ENCODE measurements at places on chromosomes 11 and 22.

- DNase-seq = no peak
Observed at GRCh38 chr11:76661306-76661751, 9.2 kb downstream of the LRRC32 start.

- no peak for DNase-seq
Observed at GRCh38 chr11:47928426-47928825, 51.9 kb upstream of the PTPRJ start.

GRCh38 chr11:75667255-75667830 is 1.5 kb downstream of the MAP6 start:
- DNase-seq = no peak

GRCh38 chr22:44442186-44442815 is 55.7 kb downstream of the RTL6 start:
- DNase-seq = no peak

GRCh38 chr11:115939104-115939730 is 435.0 kb upstream of the CADM1 start:
- no peak for DNase-seq

DNA sequence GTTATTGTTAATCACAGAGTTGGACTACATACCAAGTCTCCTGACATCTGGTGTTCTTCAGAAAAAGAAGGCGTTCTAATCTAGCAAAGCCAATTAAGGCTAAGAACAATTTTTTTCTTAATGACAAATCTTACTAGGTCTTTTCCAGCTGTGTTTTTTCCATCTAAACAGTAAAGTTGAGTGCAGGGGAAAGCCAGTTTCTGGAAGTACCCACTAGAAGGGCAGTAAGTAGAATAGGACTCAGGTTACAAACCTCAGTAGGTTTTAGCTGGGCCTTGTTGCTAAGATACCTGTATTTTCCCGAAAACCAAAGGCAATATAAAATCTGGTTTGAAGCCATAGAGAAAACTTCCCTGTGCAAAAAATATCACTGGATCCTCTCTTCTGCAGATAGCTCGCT is 351.9 kb downstream of the ETS1 start:
- no peak for DNase-seq

DNA sequence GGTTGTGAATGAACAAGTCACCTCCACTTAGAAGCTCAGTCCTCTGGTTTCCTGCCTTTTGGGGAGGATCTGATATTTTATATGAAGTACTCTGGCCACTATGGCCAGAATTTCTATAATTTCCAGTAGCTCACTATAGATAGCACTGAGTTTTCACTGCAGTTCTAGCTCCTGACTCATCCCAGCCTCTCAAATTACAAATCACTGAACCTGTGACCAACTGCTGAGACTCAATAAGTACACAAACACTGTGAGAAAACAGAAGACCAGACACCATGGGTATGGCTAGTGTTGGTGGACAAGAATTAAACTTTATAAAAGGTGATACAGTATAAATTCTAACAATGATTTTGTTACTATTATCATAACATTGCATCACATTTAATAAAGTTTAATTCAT is 47.1 kb upstream of the UCP3 start:
- DNase-seq = no peak

DNA sequence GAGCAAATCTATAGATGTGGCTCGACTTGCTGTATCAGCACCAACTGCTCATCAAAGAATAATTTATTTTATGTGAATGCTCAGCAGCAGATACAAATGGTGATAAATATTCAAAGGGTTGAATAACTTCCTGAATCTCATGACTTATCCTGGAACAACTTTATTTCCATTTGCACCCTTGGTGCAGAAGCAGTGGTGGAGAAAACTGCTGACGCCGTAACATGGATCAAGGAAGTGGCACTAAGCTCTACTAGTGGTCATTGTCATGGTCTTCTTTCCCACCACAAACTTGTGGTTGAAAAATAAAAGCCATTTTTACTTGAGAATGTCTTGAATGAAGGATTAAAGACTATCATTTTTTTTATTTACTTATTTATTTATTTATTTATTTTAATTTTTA is 14.6 kb downstream of the MARK2 start:
- DNase-seq = no peak

- DNase-seq = no peak
Observed at GRCh38 chr11:130458410-130458729, 9.9 kb downstream of the ADAMTS15 start.

GRCh38 chr22:39209756-39210155 is 35.0 kb downstream of the PDGFB start:
- no peak for DNase-seq

DNA sequence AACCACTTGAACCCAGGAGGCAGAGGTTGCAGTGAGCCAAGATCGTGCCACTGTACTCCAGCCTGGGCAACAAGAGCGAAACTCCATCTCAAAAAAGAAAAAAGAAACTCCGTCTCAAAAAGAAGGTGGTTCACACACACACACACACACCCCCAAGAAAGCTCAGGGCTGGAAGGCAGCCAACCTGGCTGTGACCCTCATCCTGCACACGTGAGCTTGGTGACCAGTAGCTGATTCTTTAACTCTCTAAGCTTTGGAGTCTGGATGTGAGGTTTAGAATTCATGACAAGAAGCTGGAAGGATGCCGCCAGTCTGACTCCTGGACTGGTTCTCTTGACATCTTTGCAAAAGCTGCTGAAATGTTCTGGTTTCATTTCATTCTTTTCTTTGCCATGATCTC is 1.9 kb upstream of the RNH1 start:
- no peak for DNase-seq

- no peak for DNase-seq
Observed at GRCh38 chr11:82902880-82903279, 1.3 kb downstream of the DDIAS start.

GRCh38 chr11:64996710-64997380 is at the start of gene BATF2:
Gene BATF2 (minus strand): TSS chr11:64996971. CDS start chr11:64996914, 57 bp downstream.
- DNase-seq = no peak

GRCh38 chr11:61413496-61413895 is 16.3 kb downstream of the CPSF7 start:
- DNase-seq = no peak

- no peak for DNase-seq
Observed at GRCh38 chr11:128718064-128718463, 24.2 kb downstream of the FLI1 start.

GRCh38 chr22:19571207-19571795 is 47.1 kb upstream of the CLDN5 start:
- DNase-seq = no peak

- no peak for DNase-seq
Observed at GRCh38 chr11:13850231-13851005, 112.1 kb upstream of the SPON1 start.

- DNase-seq = no peak
Observed at GRCh38 chr11:67056267-67057204, at the start of gene RHOD. Gene RHOD (plus strand): TSS chr11:67056847. CDS start chr11:67056903, 56 bp downstream.

DNA sequence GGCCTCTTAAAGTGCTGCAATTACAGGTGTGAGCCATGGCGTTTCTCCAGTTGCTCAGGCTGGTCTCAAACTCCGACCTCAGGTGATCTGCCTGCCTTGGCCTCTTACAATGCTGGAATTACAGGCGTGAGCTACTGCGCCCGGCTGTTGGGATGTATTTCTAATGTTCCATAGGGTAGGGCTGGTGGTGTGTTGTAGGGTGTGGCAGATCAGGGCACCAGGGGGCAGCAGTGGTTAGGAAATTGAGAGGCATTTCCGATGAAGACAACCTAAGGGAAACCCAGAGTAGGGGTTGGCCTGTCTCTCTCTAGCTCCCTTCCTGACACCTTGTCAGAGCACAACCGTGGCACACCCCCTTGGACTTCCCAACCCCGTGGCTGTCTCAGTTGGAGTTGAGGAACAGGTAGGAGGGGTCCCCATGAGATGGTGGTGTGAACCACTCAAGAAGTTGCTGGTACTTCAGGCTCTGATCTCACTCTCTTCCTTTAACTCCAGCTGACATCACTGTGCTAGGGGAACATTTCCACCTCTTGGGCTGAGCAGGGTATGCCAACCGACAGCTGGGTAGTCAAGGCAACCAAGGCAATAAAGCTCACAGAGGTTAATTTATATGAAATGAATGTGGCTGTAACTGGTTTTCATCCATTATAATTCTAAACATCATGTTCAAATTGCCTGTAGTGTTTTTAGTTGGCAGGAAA is 33.0 kb downstream of the YWHAH start:
- DNase-seq = no peak

GRCh38 chr11:117255966-117256365 is 23.5 kb downstream of the RNF214 start:
- no peak for DNase-seq

DNA sequence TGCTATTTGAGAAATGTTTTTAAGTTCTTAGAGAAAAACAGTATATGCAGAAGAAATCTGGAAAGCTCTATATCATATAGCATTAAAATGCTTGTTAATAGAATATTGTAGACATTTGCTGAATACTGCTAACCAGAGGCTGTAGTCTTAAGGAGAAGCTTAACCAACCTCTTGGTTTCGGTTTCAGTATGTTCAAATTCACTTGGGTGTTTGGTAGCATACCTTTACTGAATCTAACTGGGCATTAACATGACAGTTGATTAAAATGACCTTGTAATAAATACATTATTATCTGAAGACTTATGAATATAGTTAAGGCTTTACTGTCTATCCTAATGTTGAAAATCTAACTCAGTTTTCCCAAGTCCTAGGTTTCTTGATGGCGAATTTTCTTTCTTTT is 5.4 kb downstream of the PCF11 start:
- no peak for DNase-seq

- DNase-seq = no peak
Observed at GRCh38 chr11:133123796-133124195, 408.5 kb downstream of the OPCML start.

DNA sequence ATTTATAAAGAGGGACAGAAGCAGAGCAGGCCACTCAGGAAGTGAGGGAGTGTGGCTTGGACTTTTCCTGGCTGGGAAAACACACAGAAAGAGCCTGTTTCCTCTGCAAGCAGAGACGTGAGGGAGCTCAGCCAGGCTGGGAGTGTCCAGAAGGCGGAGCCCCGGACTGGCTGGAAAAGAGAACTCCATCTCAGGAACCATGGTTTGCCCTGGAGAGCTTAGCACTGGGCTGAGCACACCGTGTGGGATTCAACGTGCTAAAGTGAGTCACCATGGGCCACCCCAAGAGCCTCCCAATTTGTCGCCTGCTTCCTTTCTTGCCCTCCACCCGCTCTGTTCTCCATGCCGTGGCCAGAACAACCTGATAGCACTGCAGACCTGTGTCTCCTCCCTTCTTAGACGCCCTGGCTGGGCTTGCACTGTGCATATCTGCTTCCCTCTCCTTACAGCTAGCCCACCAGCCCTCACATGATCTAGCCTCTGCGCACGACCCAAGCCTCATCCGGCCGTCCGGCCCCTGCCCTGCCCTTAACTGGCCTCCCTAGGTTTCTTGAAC is 51.8 kb downstream of the GALNT18 start:
- no peak for DNase-seq
